ENCODE measurements at places on chromosomes 4 and X. TPM values are rescaled to one million over a fixed set of nuclear protein-coding genes. Genes with fewer than 3 reads are reported as not detected.

DNA sequence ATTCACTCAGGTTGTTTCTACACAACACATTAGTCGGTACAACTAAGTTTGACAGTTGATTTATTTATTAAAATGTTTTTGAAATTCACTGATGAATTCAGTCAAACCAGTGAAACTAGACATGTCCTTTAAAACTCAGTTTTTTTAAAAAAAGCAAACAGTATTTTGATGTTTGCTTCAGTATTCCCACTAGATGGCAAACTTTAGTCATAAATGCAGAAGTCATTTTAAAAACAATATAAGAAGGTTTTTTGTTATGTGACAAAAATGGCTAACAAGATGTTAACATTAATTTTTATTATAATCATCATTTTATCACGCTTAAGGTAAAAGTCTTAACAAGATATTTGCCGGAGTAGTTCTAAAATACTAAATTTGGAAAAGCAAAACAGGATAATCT, 1337.8 kb upstream of the DIAPH2 start:
- H3K27ac ChIP-seq: no peak overlapping the region
- no peak overlapping the region for H3K4me3 ChIP-seq
- DNase-seq: no peak
- no peaks in the 10 kb centered on the region for H3K27me3 ChIP-seq
- no peaks in the 10 kb centered on the region for H3K36me3 ChIP-seq
- H3K4me1 ChIP-seq: no peaks in the 10 kb centered on the region

DNA sequence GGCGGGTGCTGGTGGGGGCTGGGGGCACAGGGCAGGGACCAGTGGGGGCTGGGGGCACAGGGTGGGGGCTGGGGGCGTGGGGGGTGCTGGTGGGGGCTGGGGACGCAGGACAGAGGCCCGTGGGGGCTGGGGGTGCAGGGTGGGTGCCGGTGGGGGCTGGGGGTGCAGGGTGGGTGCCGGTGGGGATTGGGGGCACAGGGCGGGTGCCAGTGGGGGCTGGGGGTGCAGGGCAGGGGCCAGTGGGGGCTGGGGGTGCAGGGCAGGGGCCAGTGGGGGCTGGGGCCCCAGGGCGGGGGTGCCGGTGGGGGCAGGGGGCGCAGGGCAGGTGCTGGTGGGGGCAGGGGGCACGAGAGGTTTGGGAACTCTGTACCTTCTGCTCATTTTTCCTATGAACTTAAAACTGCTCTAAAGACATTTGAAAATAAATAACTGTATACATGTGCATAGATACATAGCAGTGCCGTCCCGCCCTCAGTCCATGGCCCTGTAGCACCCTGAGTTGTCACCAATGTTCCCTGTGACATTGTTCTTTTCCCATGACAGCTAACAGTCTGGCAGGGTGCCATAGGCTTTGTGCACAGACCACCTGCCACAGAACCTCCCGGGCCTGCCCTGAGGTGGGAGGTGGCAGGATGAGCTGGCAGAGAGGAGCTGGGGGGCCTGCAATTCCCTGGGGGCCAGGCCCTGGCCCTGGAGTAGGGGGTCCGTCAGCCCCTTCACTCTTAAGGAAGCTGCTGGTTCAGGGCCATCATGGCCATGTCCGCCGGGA, 35.6 kb upstream of the ADRA2C start:
- H3K4me1 ChIP-seq: peaks cover 3% of the 10 kb centered on the region
- peaks cover 27% of the 10 kb centered on the region for H3K27me3 ChIP-seq
- no peak for DNase-seq
- H3K4me3 ChIP-seq: no peak overlapping the region

IGFBP7 gene
- 715 TPM for total RNA-seq

GRCh38 chr4:152220201-152220666, 315.7 kb downstream of the FBXW7 start:
- H3K4me1 ChIP-seq: peaks cover 8% of the 10 kb centered on the region
- H3K36me3 ChIP-seq: no peaks in the 10 kb centered on the region
- no peak overlapping the region for H3K4me3 ChIP-seq
- H3K27ac ChIP-seq: no peak overlapping the region

DNA sequence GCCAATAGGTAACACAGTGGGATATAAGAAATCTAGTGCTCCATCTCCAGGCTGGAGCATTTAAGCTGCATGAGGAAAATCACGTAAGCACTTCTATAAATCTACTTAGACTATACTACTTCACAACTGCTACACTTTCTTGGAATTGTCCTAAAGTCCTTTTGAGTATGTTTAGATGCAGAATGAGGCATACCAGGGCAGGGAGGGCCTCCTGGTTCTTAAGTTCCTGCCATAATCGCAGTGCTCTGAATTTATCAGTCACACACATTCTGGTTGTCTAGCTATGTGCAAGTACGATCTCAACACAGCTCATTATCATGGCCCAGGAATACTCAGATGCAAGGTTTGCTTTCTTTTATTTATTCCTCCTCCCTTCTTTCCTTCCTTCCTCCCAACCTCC, 130.3 kb downstream of the GUCY2F start:
- H3K27me3 ChIP-seq: peaks cover 24% of the 10 kb centered on the region
- H3K36me3 ChIP-seq: no peaks in the 10 kb centered on the region
- no peak overlapping the region for H3K27ac ChIP-seq
- H3K4me3 ChIP-seq: no peak overlapping the region
- peaks cover 4% of the 10 kb centered on the region for H3K4me1 ChIP-seq
- no peak for DNase-seq

Measured in osteoblast (primary cell).